ENCODE measurements at places on chromosomes 2 and 18. TPM values are rescaled to one million over a fixed set of nuclear protein-coding genes. Genes with fewer than 3 reads are reported as not detected.

The AMER3 gene
- not detected for total RNA-seq

The ARHGAP28 gene
- 17.8 TPM for total RNA-seq

The ALLC gene
- total RNA-seq: not detected

The SLC9A4 gene
- total RNA-seq: 0.42 TPM

The NGEF gene
- not detected for total RNA-seq

The MC5R gene
- total RNA-seq: 0.21 TPM
